Activated T-helper 2 cell treated with anti-CD3 and anti-CD28 coated beads, Interferon-gamma antibody, Interleukin-2, Interleukin-4, amounts not matched to agents 10 μg/mL and 5 μg/mL and 100 μg/mL, durations not matched to agents 14 hours and 24 hours and 36 hours (primary cell): ENCODE measurements at places on chromosomes 2 and 18.

DNA sequence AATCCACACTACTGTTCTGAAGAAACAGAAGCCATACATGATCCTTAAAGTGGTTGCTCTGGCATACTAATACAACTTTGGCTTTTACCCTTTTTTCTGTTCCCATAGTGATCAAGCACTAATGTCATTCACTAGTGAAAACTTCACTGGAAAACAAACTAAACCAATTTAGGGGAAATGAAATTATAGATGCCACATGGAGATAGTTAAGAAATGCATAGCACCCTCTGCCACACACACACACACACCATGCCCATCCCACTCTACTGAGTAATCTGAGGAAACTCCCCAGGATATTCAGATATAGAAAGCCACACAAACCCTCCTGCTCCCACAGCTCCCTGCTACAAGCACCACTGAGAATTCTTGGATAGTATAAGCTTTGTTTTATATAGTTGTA, 39.1 kb downstream of the SLC3A1 start:
- DNase-seq, result no peak

DNA sequence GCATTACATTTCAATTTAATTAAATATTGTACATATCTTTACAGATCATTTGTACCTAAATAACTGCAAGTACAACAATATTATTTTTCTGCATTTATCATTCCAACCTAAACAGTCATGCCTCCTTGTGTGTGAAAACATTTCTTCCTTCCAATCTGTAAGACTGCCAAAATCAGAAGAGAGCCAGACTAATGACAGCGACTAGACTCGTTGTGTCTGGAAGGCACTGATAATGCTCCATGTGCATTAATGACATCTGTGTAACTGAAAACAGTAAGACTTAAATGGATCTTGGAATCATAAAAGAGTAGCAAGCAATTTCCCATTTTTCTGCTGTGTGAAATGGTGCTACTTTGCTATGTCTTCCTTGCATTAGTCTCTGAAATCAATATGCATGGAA, 278.0 kb upstream of the DSEL start:
- DNase-seq, result no peak

DNA sequence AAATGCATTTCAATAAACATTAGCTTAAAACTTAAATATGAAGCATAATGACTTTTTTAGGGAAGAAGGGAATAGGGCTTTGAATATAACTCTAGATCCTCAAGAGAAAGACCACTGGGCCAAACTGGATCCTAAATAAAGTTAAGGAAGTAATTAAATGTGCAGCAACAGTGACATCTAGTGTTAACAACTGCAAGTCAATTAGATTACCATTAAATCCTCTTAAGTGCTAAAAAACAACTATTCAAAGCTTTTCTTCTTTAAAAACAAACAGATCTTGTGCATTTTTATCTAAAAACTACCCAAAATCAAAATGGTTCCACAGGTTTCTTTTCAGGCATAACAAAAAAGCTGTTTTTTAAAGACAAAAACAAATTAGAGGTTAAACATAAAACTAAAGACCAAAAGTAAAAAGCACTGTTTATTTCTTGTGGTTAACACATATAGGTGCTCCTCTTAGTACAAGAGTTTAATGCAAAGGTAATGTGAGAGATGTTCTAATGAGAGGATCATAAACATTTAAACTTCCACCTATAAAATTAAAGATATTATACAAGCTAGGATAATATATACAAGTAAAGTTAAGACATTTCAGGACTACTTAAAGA, 111.4 kb downstream of the THADA start:
- DNase-seq, result no peak

DNA sequence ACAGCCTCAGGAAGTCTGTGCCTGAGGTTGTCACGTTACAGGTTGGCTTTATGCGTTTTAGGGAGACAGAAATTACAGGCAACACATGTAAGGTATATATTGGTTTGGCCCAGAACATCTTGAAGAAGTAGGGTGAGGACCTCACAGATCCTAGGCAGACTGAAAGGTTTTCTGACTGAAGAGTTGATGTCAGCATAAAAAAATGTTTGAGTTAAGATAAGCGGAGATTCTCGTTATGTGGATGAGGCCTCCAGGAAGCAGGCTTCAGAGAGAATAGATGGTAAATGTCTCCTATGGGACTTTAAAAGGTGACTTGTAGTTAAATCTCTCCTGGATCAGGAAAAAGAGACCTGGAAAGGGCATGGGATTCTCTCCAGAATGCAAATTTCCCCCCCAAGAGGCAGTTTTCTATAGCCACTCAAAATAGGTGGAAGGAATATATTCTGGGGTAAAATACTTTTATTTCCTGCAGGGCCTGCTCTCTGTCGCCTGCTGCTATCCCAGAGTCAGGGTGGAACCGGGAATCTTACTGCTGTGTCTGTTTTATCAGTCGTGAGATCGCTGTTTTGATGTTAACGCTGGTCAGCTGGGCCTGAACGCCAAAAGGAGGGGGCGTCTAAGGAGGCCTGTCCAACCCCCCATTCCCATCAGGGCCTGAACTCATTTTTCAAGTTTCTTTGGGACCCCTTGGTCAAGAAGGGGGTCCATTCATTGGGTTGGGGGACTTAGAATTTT, 171.1 kb downstream of the HDAC4 start:
- DNase-seq, result no peak

DNA sequence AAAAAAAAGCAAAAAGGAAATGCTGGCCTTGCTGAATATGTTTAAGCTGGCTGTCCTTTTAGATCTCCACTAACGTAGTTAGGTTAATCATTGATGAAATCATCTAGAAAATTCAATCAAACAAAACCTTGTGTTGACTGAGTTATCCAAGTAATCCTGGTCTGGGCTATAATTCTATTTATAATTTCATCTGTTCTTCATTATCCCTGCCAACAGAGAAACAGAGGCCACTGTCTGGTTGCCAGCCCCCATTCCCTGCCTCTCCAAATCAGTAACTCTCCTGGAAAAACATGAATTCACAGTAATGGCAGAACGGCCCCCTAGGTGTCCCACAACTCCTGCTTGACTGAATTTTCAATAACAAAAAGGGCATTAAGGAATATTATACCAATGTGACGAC, 24.6 kb downstream of the DOCK10 start:
- no peak for DNase-seq

DNA sequence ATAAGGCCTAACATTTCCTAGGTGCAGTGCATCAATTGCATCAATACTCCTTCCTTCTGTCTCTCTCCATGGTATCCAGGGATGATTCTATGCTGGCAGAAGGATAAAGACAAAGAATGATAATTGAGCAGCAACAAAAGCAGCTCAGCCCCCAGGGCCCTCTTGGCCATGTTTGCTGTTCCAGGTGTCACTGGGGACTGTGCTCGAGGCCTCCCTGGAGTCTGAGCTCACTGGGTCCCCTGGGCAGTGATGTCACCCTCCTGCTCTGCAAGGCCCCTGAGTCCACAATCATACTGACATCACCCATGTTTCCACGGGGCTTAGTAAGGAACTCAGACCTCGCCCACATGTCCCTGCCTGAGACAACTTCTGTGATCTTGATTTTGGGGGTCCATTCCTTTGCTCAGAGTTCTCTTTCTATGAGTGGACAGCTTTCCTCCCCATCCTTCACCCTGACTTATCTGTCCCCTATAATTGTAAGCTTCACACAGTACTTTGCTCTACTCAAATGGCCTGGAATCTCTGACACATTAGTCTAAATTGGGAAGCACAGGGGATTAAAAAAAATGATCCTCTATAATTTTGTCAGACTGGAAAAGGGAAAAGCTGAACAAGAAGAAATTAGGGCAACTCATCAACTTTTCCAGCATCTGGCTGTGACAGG, 15.8 kb upstream of the EXOC6B start:
- no peak for DNase-seq

GRCh38 chr2:42085706-42086487, 38.1 kb downstream of the PKDCC start:
- no peak for DNase-seq

- DNase-seq, result no peak
Observed at GRCh38 chr2:111100765-111101162, 19.9 kb upstream of the BCL2L11 start.

DNA sequence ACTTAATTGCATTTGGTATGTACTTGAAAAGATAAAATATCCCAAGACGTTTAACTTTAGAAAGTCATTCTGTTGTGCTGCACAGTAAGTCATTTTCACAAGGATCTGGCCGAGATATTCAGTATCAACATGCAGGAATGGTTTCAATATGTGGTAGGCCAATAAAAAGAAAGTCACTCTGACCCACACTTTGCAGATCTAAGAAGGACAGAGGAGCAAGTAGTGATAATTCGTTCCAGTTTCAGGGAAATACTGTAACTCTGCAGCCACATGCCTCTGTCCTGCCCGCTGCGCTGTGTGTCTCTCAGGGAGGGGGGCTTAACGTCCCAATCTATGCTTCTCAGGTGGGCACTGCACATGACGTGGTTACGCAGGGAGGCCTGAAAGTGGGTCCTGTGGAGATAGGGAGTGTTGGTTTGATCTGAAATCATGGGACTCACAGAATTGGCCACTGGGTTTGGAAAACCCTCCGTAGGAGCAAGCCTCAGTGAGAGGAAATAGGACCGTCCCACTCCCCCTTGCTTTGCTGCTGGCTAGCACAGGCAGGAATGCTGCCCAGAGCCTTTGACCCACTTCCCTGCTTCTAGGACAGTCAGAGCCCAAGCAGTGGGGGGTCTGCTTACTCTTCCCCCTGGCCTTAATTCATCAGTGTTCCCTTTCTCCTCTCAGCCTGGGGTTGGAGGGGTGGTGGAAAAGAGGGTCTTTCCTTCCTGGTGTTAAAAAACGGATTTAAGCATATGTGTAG, 314.7 kb upstream of the SPRED2 start:
- DNase-seq, result no peak

GRCh38 chr2:46146866-46147502, 150.2 kb upstream of the EPAS1 start:
- no peak for DNase-seq

DNA sequence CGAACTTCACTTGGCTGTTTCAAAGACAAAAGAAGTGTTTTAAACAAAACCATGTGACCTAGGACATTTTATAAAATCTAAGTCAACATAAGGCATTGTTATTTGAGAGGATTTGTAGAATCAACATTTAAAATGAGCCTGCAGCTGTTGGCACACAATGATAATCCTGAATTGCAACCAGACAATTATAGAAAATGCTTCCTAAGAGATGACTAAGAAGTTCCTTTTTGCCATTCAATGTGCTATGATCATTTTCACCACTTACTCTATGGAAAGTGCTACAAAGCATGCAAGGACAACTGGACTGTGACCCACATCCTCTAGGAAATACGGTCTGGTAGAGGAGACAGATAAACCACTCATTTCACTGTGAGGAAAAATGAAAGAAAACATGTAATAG, 246.4 kb downstream of the CDH20 start:
- DNase-seq, result no peak

DNA sequence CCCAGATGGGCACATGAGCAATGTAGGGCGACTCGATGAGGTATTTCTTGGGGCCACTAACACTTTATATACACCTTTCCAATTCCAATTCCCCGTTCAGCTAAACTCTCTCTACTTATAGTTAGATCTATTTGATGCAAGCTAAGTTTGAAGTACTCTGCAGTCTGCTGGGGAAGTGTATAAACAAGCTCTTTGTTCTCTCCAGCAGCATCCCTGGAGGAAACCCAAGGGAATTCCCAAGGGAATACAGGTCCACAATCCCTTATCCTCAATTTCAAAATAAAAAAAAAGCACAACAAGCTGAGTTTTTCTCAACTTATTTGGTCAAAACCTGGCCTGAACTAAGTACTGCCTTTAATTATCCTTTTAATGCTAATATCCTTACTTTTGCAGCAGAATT, 433.3 kb downstream of the NBAS start:
- no peak for DNase-seq
